A172 (cell line): ENCODE measurements at places on chromosomes 3 and 15. TPM values are rescaled to one million over a fixed set of nuclear protein-coding genes. Genes with fewer than 3 reads are reported as not detected.
A peak's percentile ranks its signal among the peaks of the same experiment; 100 is the strongest.

The CAMP gene
- total RNA-seq = not detected in 2 replicates

The SCN11A gene
- not detected in 2 replicates for total RNA-seq

DNA sequence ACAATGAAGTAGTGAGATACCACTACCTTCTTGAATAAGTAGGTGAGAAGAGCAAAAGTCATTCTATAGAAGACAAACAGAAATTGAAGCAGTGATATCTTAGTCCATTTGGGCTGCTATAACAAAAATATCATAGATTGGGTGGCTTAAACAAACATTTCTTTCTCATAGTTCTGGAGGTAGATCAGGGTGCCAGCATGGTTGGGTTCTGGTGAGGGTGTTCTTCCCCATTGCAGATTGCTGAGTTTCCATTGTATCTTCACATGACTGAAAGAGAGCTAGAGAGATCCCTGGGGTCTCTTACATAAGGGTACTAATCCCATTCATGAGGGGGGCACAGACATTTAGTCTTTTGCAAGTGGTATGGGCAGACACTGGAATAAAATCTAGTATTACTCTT lies 32.9 kb upstream of the IFT57 start:
- no peak for DNase-seq

DNA sequence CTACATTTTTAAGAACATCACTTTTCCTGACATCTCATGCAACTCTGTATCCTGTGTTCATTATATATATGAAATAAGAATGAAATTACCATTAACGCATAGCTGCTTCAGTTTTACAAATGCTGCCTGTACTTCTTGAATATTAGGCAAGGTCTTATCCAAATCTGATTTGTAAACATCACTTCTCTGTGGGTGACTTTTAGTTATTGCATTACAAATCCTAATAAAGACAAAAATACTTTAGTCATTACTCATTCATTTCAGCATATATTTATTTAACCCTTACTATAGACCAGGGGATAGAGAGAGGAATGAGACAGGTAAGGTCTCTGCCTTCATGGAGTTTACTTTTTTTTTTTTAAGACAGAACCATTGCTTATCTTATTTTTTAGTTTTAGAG lies 36.8 kb downstream of the MTMR10 start:
- no peak for DNase-seq

- no peak for DNase-seq
Measured at GRCh38 chr3:152051501-152052404, 178.3 kb downstream of the SUCNR1 start.

DNA sequence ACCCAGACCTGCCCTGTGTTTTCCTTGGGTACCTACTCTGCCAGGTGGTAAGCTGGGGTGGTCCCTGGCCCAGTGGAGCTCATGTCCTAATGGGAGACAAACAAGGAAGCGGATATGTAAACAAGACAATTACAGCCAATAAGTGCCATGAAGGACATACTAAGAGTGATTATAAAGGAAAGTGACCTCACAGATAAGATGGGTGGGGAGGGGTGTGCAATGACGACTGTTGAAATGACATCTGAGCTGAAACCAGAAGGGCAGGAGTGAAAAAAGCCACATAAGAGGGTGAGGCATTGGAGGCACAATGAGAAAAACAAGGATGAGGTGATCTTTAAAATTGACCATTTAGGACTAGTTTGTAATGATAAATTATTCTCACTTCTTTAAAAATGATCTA lies 336.2 kb upstream of the IL12A start:
- DNase-seq = no peak

DNA sequence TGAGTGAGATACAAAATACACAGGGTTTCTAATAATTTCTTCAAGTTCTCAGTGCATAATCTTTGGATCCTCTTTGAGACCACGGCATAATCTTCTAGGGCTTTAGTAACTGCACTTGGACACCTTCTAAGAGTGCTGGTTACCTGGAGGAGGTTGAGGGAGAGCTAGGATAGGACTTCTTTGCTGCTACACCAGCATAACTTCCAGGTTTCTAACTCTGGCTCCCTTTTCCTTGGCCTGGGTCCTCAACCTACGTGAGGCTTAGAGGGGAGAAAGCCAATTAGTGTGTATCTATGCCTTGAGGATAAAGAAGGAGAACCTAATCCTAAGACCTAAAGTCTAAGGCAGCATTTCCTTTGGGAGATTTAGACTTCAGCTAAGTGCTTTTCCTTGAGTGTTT lies 184.8 kb downstream of the LSAMP start:
- no peak for DNase-seq

DNA sequence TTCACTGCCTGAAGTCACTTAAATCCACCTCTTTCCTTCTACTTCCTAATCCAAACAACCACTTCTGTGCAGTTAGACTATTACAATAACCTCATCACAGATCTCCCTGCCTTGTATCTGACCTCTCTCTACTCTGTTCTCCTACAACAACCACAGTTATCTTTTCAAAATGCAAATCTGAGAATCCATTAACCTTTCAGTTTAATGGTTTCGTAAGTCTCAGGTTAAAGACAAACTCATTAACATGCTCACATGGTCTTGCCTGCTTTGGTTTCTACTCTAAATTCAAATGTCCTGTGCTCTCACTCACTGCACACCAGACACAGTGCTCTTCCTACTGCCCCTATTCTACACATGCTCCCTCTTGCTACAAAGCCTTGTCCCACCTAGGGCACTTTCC lies 406.5 kb upstream of the THBS1 start:
- DNase-seq = no peak

GRCh38 chr15:73955861-73956742 lies 29.8 kb downstream of the LOXL1 start:
- DNase-seq = peak; percentile 86

DNA sequence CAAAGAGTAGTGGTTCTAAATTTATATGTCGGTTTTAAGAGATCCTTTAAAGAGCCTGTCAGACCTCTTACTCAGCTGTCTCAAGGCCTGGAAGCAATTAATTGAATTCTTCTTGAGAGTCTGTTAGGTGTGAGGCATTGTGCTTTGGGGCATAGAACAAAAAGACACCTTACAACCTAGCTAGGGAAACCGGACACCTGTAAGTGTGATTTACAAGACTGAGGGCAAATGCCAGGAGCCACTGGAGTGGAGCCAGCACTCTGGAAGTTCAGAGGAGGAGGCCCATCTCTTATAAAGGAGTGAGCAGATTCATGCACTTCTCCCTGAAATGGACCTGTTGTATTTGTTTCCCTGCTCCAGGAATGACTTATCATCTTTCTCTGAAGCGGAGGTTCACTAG lies 97.7 kb upstream of the NUDT16 start:
- no peak for DNase-seq

DNA sequence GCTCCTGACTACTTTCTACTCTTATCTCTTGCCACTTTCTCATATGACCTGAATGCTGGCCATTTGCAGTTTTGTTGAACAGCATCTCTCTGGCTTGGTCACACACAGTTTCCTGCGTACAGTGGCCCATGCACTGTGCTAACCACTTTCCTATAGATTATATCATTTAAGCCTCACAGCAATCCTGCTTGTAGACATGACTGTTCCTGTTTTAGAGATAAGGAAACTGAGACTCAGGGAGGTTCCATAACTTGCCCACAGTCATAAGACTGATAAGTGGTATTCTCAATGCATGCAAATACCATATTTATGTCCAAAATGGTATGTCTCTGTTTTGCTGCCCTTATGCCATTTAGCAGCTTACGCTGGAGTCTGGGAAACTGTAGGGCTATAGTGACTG lies 229.5 kb downstream of the NR1D2 start:
- DNase-seq = no peak

DNA sequence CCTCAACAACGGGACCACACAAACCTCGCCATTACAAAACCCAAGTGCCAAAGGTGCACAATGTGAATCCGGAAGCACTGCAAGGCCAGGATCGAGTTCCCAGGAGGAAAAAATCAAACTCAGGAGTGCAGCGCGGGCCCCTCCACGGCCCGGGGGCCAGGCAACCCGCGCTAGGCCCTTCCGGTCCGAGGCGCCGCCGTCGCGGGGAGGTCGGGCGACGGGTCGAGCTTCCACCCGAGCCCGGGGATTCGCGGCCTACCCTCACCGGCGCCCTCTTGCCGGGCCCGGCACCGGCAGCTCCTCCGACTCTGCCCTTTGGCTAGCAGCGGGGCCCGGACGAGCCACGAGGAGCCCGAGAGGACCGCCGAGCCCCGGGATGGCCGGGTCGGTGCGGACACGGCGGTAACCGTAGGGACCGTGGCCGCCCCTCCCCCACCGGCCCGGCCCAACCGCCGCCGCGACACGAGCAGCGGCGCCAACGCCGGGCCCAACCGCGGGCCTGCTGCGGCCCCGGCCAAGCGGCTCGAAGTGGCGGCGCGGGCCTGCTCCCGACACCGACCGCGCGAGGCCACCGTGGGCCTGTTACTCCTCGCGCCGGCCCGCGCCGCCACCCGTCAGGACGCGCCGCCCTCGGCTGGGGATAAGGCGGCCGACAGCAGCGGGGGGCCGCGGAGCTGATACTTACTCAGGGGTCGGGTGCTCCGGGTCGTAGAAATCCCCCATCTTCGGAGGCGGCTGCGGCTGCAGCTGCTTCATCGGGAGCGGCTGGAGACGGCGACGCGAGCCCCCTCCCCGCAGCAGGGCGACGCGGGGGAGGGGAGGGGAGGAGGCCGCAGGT lies 525 bp downstream of the SETD2 start:
- DNase-seq = peak; percentile 5
